ENCODE measurements at places on chromosomes 6 and 20.
A peak's percentile ranks its signal among the peaks of the same experiment; 100 is the strongest.

- peak; percentile 31 for DNase-seq
These were observed 728 bp downstream of the ITPR3 start for GRCh38 chr6:33621711-33622388.

- DNase-seq, result no peak
These were observed 1.8 kb downstream of the TIAM2 start for GRCh38 chr6:154996841-154997311.

DNA sequence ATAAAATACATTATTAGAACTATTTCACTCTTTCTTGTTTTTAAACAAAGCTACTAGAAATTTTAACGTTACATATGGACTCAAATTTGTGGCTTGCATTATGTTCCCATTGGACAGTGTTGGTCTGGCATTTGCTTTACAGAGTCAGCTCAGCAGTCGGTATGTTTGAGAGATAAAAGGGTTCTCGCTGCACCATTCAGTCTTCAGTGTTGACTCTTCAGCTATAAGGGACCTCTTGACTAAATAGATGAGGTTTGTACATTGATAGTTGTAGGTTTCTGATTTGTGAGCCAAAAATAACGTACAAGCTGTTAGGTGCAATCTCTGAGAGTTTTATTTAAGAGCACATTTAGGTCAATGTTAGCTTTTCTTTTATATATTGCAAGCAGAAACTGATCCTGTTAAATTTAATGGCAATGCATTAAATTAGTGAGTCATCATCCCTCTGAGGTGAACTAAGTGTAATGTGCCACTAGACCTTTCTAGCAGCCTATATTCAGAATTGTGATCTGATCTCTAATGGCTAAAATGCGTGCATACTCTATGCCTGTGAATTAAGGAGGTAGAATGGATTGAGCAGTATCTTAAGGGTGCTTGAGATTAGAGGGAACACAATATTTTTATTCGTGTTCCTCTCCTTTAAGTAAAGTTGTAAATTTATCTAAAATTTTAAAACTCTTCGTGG, 485.6 kb upstream of the SYNCRIP start:
- DNase-seq, result no peak

GRCh38 chr6:80268865-80269730, 162.6 kb downstream of the BCKDHB start:
- DNase-seq, result no peak

GRCh38 chr20:21968486-21968885, 263.0 kb downstream of the PAX1 start:
- no peak for DNase-seq

DNA sequence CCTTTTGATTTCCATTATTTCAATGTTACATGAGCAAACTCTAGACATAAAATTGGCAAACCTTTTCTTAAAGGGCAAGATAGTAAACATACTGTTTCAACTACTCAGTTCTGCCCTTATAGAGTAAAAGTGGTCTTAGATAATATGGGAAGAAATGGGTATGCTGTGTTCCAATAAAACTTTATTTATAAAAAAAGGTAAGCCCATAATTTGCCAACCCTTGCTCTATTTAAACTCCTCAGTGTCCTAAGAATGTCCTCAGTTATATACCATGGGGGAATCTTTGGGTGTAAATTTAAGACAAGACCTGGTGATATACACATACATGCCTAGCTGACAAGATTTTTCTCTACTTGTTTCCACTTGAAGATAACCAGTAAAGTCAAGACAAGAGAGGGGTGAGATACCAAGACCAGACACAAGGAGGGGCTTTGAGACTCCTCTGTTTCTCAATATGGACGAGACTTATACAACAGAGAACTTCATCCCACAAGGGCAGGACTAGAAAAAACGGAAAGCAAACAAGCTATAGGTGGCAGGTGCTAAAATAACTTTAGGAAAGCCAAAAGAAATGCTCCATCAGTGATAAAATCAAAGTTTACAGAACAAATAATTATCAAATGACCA, 10.5 kb downstream of the SNX3 start:
- DNase-seq, result no peak

- DNase-seq, result no peak
These were observed 512.1 kb downstream of the QKI start for GRCh38 chr6:163926642-163927041.

DNA sequence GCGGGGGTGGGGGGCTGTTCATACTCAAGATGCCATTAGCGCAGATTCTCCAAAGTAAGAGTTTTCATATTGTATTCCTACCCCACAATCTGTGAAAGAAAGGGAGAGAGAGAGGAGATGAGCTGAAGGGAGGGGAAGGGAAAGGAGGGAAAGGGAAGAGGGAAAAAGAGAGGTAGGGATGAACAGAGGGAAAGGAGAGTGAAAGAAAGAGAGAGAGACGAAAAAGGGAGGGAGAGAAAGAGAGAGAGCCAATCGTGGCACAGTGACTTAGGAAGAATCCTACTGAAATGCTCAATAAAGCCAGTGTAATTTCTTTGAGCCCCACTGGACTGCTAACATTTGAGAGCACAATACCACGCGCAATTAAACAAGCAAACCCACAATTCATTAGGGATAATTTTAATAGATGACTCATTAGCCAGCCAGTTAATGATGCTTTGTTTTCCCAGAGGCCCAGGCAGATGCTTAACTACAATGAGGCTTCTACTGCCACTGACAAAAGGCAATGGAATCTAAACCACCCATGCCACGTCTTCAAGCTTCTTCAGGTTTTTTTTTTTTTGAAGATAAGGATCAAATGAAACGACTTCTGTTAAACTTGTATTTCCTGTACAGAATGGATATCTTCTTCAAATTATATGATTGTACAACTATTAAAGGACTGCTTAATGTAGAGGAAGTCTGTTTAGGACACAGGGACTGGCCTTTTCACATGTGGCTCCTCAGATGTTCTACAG, 306.8 kb downstream of the FOXC1 start:
- no peak for DNase-seq

DNA sequence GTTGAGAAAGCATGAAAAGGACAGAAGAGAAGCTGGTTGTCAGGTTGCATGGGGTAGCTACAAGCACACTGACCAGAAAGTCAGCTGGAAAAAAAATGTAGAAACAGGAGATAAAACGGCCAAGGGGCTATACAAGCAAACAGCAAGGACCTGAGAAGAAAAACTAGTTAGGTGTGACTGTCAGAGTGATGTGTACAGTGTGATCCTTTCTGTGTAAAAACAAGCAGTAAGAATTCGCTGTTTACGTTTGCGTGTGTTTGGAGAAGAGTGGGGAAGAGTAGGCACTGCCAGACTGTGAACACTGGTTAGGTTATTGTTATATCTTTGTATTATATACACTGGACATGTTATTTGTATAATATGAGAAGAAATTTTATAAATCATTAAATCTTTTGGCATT, 28.1 kb downstream of the PTPN1 start:
- DNase-seq, result no peak

DNA sequence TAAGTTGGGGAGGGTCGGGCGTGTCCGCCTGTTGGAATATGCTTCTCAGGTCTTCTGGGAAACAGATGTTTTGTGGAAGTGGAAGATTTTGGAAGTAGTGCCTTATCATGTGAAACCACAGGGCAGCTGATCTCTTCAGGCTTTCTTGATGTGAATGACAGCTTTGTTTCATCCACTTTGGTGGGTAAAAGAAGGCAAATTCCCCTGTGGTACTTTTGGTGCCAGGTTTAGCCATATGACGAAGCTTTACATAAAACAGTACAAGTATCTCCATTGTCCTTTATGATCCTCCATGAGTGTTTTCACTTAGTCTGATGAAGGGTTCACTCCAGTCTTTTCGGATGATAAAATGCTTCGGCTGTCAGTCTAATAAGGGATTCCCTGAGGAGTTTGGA, 4.6 kb downstream of the IRF4 start:
- DNase-seq, result no peak

GRCh38 chr6:139376017-139376330, 1.5 kb upstream of the CITED2 start:
- DNase-seq, result no peak

- DNase-seq, result no peak
These were observed 109.7 kb downstream of the GJA10 start for GRCh38 chr6:90003941-90004340.

GRCh38 chr6:17632934-17633333, 32.8 kb downstream of the FAM8A1 start:
- no peak for DNase-seq

- no peak for DNase-seq
These were observed 26.0 kb downstream of the ADRM1 start for GRCh38 chr20:62328684-62329388.

GRCh38 chr20:45346291-45346718, 1.9 kb downstream of the SDC4 start:
- no peak for DNase-seq

DNA sequence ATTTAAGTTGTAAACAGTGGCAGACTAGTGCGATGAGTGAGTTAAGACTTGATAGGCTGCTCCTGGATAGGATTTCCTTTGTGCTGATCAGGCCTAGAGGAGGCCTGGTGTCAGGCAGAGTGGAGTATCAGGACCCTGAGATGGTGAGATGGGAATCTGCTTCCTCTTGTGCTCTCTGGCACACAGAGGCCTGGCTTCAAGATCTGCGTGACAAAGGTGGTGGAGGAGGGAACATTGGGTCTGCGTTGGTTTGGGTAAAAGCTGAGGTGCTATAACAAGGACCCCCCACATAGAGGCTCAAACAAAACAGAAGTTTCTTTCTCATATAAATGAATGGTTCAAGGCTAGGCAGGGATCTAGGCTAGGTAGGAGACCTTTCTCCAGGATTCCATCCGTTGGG, 20.3 kb downstream of the SCAND1 start:
- no peak for DNase-seq

GRCh38 chr6:64074981-64075380, 439.4 kb downstream of the PHF3 start:
- DNase-seq, result no peak

GRCh38 chr20:43911066-43911465, 3.6 kb upstream of the TOX2 start:
- DNase-seq, result no peak

DNA sequence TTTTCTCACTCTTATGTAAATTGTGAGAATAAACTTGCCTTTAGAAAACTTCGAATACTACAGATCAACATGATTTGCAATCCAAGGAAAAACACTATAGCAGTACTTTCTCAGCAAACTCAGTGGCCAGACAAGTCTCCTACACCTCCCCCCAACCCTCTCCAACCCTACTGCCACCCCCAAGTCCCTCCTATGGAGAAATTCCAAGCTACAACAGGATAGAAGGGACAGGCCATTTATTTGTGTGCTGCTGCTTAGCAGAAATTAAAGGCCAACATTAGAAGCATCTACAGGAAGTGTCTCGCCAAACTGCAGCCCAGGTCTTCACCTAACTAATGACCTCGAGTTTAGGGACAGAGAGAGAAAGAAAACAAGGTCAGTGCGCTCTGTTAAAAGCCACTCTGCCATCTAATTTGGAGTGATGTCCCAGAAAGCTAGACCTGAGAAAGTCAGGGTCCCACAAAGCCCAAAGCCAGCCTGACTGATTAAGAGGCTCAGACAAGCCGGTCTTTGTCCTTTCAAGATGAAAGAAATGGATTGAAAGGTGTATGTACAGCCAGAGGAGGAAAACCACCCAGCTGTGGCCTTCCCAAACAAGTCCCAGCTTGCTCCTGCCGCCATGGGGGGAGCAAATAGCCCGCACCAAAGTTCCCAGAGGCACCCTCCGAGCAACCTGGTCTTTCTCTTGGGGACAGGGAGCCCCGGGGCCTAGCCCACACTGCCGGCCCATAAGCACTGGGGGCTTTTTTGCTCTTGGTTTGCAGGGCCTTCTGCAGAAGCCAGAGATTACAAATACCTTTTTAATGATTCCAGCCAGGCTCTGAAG, 3.4 kb downstream of the BMP7 start:
- DNase-seq, result no peak

- DNase-seq, result no peak
These were observed 126.5 kb upstream of the SOX4 start for GRCh38 chr6:21467091-21467490.

GRCh38 chr6:139030228-139030963, 1.9 kb downstream of the ABRACL start:
- DNase-seq, result no peak

DNA sequence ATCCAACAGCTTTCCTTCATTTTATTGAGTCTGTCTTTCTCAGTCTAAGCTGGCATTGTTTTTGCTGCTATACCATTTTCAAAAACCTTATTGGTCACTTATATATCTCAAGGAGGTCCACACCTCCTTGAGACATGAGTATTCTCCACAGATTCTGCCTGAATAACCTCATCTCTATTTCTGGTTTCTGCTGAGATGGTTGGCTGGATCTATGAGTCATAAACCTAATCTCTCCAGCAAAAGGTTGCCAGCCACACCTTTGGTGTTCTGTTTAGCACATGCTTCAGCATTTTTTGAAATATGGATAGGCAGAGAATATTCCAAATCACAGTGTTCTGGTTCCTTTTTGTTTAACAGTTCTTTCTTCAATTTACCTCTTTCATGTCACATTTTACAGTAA, 40.8 kb upstream of the TMEM244 start:
- DNase-seq, result no peak

- no peak for DNase-seq
These were observed 42.6 kb downstream of the UQCC2 start for GRCh38 chr6:33668914-33669313.

- no peak for DNase-seq
These were observed 1289.3 kb upstream of the CITED2 start for GRCh38 chr6:140663772-140664171.

DNA sequence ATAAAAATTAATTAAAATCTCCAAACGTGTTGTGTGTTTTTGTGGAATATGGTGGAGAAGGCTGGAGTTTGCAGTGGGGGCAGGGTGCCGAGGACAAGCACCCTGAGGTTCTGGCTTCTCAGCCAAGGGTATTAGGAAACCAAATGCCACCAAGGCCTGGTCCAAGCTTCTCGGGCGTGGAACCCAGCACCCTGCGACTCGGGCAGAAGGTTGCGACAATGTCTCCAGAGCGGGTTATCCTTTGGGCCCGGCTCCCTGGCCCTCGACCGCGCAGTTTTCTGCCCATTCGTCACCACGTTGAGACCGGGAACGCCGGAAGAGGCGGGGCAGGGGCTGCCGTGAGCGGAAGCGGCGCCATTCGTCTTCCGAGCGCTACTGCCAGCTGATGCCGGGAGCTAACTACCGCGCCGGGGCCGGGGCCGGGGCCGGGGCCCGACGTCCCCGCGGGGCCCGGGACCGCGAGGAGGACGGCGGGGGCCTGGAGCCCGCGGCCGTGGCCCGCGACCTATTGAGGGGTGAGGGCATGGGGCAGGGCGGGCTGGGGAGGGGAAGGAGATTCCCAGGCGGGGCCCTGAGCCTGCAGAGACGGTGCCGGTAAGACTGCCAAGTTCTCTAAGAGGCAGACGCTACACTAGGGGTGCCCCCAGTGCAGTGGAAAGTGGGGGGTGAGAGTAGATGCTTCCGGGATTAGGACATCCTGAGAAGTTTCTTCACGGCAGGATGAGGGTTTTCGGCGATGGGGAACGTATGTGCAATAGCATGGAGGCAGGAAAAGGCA, at the start of gene RRP36:
Gene RRP36 (plus strand): TSS at position 354 of the 778 bp plus-strand sequence. CDS start 32 bp downstream, at position 386.
- peak; percentile 66 for DNase-seq

DNA sequence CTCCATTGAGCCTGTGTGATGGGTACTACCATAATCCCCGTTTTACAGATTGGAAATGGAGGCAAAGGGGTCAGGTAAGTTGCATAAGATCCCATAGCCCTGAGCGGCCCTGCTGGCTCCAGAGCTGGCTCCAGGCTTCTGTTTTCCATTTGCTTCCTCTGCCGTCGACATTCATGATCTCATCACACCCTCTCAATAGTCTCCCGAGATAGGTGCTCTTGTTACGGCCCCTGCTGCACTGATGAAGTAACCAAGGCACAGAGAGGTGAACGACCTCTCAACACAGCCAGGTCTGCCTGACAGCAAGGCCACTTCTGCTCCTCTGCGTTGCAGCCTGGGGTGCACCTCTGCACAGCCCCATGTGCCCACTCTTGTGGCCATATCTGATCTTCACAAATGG, 16.9 kb downstream of the CDH22 start:
- no peak for DNase-seq
